ENCODE measurements at places on chromosomes 16 and 17.

GRCh38 chr17:60249290-60249826 lies 99.6 kb downstream of the CA4 start:
- DNase-seq, result no peak

GRCh38 chr16:88461331-88462269 lies 8.5 kb downstream of the ZFPM1 start:
- no peak for DNase-seq

GRCh38 chr16:53773881-53774280 lies 69.9 kb downstream of the FTO start:
- DNase-seq, result no peak

- DNase-seq, result no peak
These were observed at the start of gene CORO1A for GRCh38 chr16:30183233-30184095. Gene CORO1A (plus strand): TSS chr16:30183602. CDS start chr16:30185210, 1,608 bp downstream.

- DNase-seq, result no peak
These were observed 24.8 kb upstream of the ARHGAP23 start for GRCh38 chr17:38403491-38403890.

DNA sequence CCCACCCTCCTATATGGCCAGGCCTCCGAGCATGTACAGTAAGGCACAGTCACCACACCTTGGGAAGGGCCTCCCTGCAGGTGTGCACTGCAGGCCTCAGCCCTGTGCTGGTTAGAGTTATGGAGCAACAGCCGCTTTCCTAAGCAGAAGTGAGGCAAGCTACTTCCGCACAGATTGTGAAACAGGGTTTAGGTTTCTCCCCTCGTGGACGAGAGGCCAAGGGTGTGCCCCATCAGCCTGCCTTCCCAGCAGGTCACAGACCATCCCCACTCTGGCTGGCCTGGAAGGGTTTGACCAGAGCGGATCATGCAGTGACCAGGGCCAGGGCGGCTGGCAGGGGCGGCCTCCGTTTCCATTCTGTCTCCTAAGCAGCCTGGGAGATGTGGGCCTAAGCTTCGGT lies 4.7 kb downstream of the MSRB1 start:
- no peak for DNase-seq

DNA sequence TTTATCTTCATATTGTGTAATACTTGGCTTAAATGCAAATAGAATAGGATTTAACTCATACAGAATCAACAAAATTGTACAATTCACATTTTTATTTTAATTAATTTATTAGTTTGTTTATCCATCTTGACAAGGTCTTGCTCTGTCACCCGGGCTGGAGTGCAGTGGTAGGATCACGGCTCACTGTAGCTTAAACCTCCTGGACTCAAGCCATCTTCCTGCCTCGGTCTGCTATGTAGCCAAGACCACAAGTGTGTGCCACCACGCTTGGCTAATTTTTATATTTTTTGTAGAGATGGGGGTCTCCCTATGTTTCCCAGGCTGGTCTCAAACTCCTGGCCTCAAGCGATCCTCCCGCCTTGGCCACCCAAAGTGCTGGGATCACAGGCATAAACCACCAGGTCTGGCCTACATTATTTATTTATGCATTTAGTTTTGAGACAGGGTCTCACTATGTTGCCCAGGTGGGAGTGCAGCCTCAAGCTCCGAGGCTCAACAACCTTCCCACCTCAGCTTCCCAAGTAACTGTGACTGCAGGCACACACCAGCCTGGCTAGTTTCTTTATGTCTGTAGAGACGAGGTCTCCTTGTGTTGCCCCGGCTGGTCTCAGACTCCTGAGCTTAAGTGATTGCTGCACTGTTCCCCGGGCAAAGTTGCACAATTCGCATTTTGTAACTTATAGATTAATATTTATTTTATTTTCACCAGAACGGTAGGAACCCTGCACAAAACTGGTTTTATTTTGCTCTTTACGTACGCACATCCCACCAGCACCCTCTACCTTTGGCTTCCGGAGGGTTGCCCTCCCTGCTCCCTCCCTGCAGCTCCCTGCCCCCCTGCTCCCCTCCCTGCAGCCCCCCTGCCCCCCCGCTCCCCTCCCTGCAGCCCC lies 4.9 kb downstream of the DPEP1 start:
- no peak for DNase-seq

GRCh38 chr16:83302853-83303252 lies 504.9 kb upstream of the HSBP1 start:
- no peak for DNase-seq

- no peak for DNase-seq
These were observed 88.4 kb downstream of the ENGASE start for GRCh38 chr17:79163071-79163470.

All from NCI-H2081 treated with DMSO at 0.1 percent for 48 hours (cell line).